Stimulated activated CD4-positive, alpha-beta T cell treated with anti-CD3 and anti-CD28 coated beads, Interleukin-4, amount 100 ng/mL, for 48 hours (primary cell): ENCODE measurements at places on chromosomes 3 and 15.

DNA sequence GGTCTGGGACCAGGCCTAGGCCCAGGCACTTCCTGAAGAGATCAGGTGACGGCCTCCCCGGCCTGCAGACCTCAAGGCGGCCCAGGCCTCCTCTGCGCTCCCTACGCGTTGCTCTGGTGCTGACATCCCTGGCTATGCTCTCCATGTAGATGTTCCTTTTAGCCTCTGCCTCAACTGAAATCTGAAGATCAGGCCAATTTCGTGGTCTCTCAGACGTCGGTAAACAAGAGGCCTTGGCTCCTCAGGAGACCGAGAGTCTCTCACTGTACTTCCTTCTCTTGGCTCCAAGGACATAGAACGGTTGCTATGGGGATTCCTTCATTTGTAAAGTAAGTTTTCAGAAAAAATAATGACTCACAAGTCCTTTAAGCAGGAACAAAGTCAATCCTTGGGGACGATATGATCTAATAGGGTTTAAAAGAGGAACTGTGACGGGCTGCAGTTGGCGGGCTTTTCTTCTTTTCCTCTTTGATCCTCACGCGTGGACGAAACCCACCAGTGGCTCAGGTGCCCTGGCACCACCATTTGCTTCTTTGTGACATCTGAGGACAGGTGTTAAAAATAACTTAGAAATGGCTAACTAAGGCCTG lies 55.6 kb upstream of the CGNL1 start:
- DNase-seq = no peak

DNA sequence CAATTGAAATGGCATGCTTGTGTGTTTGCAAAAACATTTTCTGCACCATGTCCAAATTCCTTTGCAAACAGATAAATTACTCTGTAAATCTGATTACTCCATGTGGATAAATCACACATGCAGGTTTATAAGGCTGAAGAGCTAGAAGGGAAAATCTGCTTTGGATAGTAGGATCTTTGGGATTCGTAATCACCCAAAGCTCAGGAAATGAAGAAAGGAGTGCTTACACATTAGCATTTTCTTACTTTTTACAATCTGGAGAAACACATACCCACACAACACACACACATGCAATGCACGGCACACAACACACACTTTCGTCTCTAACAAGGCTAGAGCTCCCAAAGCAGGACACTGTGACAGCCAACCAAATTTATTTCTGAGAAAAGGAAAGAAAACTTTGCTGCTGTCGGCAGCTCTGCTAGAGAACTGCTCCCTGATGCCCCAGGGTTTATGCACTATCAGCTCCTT lies 2.1 kb downstream of the LSAMP start:
- no peak for DNase-seq

- no peak for DNase-seq
These were observed 172.7 kb upstream of the TRIM42 start for GRCh38 chr3:140505213-140505612.

GRCh38 chr15:77474310-77474988 lies 53.8 kb downstream of the HMG20A start:
- no peak for DNase-seq

DNA sequence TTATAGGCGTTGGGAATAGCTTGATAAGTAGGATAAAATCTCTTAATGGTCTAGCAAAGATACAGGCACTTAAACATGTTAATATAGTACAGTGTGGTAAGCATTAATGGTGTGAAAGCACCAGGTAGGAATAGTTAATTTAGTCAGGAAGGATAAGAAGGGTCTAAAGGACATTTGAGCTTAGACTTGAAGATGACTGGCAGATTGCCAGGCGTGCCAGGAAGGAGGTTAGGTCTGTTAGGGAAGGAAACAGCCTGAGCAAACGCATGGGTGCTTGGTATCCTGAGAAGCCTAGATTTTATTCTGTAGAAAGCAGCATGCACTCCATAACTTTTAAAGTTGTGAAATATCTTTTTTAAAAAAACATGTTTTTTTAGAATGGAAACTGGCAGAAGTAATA lies 17.7 kb downstream of the SEC62 start:
- DNase-seq = no peak

DNA sequence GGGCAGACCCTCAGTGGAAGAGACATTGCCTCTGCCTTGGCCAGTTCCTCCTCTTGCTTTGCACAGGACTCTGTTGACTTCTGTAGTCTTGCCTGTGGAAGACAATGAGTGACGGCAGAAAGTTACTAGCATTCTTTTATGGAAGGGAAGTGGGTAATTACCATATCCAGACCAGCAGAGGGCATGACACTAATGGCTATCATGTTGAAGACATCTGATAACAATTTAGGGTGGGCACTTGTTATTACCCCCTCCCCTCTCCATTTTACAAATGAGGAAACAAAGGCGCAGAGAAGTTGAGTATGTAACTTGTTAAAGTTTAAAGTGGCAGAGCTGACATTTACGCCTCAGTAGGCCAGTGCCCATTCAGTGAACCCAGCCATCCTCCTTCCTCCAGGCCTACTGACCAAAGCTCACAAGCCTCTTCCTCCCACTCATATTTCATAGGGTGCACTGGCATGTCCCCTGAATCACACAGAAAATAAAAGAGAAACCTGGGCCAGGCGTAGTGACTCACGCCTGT lies 48.2 kb upstream of the FMN1 start:
- DNase-seq = no peak

- no peak for DNase-seq
These were observed 27.7 kb downstream of the POLQ start for GRCh38 chr3:121517953-121518655.

DNA sequence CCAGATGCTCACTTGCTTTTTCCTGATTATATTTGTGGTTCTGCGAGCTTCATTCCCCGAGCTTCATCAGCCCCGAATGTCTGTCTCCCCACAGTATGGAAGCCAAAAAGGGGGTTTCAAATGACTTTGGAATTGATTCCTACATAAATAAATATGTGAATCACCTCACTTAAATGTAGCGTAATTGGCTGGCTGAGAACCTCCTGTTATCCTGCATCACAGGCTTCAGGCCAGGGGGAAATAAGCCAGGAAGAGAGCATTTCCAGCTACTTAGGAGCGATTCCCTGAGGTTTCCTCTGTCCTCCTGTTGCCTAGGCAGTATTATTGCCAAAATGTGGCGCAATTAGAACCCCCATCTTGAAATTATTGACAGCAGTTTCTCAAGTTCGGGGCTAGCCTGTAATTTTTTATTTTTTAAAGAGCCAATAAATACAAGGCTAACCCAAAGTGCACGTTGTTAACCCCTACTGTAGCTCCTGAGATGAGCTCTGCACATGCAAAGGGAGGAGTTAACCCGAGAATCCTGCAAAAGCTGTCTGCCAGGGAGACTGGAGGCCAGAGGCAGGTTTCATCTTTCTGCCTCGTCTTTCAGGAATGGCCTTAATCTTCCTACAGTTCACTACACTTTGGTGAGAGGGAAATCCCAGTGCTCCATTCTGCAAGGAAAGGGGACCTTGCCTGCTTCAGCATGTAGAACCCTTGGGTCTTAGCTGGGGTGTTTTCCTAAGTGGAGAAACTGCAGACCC lies 148.2 kb downstream of the ADAMTS9 start:
- DNase-seq = no peak

DNA sequence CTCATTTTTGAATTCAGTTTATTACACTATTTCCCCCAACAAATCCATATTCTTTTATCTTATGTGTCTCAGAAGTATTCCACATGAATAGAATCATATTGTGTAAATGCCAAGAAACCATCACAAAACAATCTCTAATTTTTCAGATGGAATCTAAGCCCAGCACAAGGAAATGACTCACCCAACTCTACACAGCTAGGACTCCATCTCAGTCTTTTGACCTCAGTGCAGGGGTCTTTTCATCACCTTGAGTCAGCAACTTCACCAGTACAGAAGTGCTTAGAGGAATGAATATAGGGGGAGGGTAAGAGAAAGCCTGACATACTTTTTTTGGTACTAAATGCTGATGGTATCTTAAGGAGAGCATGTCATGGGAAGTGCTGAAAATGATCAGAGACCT lies 169.3 kb upstream of the LRRN1 start:
- DNase-seq = no peak

DNA sequence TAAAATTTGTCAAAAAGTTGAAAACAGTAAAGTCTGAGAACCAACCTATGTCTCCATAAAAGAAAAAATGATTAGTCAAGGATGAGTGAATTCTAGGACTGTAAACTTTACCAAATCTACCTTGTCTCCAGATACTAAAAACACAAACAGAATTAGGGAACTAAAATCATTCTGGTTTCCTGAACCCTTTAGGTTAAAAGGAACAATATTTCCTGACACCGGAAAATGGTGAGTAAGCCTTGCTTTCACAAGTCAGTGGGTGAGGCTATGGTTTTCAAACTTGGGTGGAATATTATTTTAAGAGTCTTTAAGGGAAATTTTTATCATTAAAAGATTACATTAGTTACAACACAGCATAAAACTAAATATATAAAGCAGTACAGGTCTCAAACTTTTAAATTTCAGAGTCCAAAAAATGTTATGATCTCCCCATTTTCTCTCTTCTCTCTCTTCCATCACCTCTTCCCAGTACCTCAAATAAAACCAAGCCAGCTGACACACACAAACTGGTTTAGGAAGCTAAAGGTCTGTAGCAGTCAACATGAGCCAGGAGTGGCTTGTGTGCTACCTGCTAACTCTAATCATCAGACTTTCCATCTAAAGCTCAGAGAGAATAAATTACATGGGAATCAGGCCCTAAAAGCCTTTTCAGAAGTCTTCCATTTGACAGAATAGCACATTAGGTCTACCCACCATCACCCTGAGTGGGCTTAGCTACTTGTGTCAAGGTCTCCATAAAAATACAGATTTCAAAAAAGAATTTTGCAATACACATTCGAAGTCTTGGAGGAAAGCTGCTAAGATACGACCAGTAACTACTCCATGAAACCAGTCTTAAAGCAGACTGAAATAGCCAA lies 2.2 kb downstream of the SLC12A6 start:
- DNase-seq = no peak

GRCh38 chr3:23592961-23593931 lies 212.5 kb upstream of the UBE2E1 start:
- DNase-seq = no peak

DNA sequence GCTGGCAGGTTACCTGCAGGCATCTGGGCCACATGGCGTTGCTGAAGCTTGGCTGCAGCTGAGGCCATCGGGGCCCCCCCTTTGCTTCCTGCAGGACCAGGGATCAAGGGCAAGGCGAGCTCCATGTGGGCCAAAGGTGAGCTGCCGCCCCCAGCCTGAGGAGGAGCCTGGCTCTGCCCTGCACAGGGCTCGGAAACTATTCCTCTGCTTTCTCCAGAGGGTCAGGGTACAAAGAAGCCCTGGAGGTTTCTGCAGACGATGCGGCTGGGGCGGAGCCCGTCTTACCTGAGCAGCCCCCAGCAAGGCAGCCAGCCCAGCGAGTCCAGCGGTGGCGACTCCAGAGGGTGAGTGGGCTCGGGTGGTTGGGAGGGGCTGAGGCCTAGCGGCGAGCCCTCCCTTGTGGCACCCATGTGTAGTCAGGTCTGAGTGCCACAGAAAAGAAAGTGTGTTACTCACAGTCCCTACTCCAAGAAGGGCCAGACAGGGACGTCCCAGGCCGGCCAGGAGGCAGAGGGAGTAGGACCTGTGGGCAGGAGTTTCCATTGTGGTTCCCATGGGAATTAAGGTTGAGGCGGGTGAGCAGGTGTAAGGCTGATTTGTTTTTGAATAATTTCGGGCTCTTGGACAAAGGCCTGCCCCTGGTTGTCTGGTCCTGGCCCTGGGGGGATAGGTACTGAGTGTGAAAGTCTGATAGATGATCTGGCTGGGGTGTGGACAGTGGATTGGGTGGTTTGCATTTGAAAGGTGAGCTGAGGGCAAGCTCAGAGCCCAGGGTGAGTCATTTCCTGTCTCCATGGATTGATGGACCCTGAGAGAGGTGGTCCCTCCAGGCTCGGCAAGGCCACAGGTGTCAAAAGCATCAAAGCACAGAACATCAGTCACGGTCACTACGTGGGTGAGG lies 25.4 kb downstream of the CFAP100 start:
- no peak for DNase-seq

DNA sequence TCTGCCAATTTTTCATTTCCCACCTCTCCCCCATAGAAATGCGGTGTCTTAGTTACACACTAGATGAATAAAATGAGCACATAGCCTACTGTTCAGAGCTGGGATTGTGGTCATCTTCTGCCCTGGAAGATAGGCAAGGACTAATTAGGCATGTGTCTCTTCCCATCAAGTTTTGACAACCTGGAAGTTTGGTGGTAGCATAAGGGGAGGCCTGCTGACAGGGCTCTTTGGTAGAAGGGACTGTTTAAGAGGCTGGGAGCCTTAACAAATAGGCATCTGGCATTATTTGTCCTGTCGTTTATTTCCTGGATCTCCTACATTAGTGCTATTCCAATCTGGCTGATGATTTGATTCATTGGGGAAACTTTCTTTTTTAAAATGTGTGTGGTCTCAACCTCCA lies 512.3 kb downstream of the ZNF385D start:
- DNase-seq = no peak

GRCh38 chr15:41258750-41259471 lies 27.8 kb downstream of the CHP1 start:
- no peak for DNase-seq

DNA sequence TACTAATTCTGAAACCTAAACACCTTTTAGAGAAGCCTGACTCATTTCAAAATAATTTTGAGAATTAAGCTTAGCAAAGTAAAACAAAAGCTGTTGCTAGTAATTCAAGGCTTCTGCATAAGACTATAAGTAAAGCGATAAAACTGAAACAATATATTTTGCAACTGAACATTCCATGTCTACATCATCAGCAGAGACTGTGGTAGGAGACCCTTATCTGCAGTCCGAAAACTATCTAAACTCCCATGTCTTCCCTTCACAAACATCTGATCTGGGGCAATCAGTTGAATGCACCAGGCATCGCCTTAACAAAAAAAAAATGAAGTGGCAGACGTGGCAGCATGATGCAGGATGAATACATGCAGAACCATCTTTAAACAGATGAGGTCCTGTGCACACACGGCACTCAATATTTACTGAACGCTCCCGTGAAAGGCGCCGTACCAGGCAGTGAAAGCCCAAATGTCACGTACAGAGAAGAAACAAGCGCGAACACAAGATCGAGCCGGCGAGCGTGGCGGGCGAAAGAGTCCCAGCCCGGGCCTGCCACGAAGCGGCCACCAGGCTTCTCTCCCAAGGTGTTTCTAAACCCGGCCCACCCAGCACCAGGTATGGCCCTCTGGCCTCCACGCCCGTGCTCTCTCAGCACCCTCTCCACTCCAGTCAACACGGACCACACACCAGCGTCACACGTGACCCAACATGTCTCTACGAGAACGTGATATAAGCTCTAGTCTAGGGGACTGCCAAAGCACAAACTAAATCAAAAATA lies 63.0 kb downstream of the CHSY1 start:
- no peak for DNase-seq

- DNase-seq = no peak
These were observed 19.1 kb upstream of the GLCE start for GRCh38 chr15:69141286-69141701.

DNA sequence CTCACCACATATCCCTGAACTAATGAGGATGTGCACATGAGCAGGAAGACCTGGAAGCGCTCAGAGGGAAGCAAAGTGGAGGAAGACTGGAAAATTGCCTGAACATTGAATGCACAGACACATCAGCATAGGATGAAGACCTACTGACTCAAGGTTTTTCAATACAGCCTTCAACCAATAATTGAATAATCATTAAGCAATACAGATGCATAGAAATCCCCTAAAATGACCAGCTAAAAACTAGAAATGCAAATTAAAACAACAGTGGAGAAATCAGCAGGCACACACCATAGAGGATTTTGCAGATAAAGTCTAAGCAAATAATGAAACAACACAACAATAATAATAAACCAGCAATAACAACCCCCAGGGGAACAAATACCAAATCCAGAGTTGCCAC lies 80.4 kb downstream of the CEP152 start:
- DNase-seq = no peak

- no peak for DNase-seq
These were observed 95.7 kb upstream of the IGSF10 start for GRCh38 chr3:151556596-151556995.
